NCI-H2029 (cell line): ENCODE measurements at places on chromosomes 4 and X.

- DNase-seq = no peak
Observed at GRCh38 chr4:169205075-169205743, 65.5 kb downstream of the SH3RF1 start.

GRCh38 chr4:161280929-161281328 lies 882.9 kb downstream of the FSTL5 start:
- DNase-seq = no peak

- no peak for DNase-seq
Observed at GRCh38 chrX:16347968-16348670, 180.8 kb downstream of the MAGEB17 start.

GRCh38 chr4:152738827-152739226 lies 40.7 kb downstream of the TIGD4 start:
- no peak for DNase-seq

DNA sequence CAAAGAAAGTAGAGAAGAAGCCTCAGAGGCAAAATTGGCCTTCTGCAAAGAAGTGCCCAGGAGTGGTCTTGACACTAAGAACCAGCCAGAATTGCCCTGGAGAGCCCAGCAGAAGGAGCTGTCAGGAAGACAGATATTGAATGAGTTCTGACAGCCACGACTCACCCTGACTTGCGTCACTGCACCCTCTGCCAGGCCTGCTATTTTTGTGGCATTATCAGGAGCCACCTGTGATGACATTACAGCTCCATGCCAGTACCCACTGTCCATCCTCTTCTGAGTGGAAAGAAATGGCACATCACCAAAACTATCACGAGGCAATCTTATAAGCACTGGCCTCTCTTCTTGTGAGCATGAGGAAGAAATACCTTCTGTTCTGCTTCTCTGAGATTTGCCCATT lies 67.7 kb downstream of the SMIM20 start:
- no peak for DNase-seq

- no peak for DNase-seq
Observed at GRCh38 chrX:129655547-129656249, 942 bp upstream of the APLN start.

DNA sequence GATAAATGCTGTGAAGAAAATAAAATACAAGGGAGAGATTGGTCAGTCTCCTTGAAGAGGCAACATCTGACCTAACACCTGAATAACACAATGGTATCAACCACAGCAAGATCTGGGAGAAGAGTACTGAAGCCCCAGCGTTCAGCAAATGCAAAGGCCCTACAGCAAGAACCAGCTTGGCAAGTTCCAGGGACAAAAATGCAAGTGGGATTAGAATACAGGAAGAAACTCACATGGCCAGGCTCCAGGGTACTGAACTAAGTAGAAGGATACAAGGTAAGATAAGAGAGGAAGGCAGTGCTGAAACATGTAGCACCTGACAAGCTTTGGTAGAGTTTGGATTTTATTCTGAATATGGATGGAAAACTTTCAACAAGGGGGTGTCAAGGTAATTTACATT lies 3.6 kb downstream of the SMIM14 start:
- no peak for DNase-seq
